ENCODE measurements at places on chromosomes 16 and 17.

- DNase-seq, result peak; percentile 75
Measured at GRCh38 chr16:81831722-81832126, 52.6 kb downstream of the PLCG2 start.

DNA sequence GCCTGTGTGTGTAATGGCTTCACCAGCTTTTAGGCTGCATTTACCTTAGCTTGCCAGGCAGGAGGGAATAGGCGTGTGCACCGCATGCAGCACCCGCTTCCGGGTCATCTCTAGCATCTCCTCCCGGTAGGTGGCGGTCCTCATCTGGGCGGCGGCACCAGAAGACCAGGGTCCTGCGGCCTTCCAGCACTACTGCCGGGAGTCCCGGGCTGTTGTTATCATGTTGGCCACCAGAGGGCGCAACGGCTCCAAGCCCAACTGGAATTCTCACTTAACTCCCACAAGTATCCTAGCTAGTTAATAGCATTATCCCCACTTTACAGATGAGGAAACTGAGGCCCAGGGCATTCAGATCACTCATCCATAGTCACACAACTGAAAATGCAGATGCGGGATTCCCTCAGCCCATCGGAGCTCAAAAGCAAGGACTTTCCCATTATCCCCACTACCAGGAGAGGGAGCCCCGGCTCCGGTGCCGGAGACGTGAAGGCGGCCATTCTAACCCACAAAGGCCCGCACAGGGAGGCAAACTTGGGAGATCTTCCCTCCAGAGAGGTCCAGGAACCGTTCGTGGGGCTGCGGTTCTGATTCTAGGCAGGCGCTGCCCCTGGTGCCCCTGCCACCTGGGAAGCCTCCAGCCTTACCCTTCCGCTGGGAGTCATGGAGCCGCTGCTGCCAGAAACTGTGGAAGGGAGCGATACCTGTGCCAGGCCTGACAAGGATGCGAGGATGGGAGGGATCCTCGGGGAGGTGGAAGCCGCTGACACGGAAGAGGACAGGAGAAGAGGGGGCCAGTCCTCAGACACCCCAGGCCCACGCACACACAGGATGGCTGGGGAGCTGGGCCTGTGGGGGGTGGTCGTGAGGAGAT lies 23.9 kb downstream of the LGALS9 start:
- peak; percentile 49 for DNase-seq

DNA sequence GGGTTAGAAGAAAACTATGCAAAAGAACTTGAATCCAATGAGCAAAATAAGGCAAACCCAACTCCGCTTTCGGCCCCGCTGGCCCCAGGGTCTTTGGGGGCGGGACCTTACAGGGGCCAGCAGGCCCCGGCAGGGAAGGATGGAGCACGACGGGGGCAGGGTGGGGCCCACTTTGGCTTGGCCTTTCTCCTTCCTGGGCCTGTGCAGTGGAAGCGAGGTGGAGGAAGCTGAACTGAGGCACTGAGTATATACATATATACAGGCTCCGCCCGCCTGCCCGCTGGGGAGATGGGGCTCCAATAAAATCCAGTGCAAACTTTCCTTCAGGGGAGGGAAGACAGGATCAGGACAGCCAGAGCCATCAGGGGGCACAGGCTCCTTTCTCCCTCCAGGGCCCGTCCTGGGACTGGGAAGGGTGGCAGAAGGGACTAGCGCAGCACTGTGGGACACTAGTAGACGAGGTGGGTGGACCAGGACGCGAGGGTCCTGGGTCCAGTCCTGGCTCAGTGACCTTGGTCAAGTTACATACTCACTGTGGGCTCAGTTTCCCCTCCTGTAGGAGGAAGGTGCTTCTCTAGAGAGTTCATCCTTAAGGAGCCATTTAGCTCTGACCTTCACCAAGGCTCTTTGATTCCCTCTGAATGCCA lies 20.9 kb upstream of the MPO start:
- no peak for DNase-seq

GRCh38 chr17:66115246-66115645 lies 76.7 kb downstream of the CEP112 start:
- peak; percentile 44 for DNase-seq

- no peak for DNase-seq
Measured at GRCh38 chr16:85780281-85780680, 19.1 kb downstream of the EMC8 start.

DNA sequence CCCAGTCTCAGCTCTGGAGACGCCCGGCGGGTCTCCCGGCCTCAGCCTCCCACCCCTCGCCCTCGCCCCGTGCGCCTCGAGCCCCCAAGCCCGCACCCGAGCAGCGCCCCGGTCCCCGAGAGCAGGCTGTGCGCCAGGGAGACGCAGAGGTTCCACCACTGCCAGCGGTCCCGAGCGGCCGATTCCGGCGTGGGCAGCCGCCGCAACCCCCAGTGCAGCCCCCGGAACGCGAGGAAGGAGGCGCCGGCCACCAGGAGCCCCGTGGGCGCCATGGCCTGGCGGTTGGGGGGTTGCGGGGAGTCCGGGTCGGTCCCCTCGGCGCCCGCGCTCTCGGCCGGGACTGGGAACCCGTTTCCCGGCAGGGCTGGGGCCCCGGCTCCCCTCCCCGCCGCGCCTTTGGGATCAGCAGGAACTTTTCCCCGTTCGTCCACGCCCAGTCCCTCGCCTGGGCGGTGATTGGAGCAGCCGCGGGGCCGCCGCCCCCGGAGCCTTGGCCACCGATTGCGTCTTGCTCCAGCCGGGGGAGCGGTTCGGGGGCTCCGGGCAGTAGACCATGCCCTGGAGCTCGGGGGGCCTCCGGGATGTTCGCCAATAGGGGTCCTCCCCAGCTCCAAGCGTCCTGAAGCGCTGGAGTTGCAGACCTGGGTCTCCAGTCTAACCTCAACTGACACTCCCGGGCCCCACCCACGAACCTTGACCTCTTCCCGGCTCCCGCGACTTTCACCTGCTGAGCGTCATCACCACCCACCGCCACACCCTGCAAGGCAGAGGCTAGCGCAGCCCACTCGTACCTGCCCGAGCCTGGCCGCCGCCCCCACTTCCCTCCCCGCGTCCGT lies at the start of gene TLCD2:
Gene TLCD2, minus strand, starts transcription at position 407 of the 836 bp plus-strand sequence. Its CDS starts 135 bp downstream, at position 272.
- peak; percentile 75 for DNase-seq

DNA sequence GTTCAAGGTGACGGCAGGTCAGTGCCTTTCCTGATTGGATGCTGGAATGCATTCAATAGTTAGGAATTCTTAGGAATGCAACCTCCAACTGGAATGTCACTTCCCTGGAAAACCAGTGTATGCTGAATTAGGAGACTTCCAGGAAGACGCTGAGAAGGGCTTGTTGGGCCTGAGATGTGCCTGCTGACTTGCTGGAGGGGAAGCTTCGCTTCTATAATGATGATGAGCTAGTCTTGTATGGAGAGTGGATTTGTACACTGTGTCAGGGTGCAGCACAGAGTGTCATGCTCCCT lies 45.6 kb downstream of the SMPD3 start:
- DNase-seq, result peak; percentile 21

DNA sequence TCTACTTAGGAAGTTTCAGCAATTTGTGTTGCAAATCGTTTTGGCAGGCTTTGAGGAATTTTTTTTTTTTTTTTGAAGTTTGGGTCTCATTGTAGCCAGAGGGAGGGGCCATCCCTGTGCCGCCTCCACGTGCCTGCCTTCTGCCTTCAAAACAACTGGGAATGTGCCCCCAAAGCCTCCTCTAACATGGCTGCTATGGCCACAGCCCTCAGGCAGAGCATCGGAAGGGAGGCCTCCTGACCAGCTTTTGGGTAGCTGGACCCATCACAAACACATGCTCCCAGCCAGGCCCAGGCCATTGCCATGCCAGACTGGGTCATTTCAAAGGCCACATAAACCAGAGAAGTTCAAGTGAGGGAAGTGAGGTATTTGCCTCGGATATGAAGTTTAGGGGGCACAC lies 21.5 kb downstream of the C16orf82 start:
- no peak for DNase-seq

DNA sequence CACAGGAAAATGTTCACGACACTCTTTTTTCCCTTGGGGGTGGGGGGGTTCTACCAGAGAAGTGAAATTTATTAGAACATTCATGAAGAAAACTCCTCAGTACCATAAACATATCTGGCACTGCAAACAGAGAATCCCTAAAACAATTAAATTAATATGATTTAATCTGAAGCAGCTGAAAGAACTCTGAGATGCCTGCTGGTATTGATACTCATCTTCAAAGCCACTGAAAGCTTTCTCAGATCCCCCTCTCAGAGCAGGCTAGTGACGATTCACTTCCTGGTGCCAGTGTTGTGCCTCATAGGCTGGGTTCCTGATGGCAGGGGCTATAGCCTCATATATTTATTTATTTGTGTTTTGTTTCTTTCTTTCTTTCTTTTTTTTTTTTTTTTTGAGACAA lies 52.7 kb downstream of the MYH10 start:
- no peak for DNase-seq

DNA sequence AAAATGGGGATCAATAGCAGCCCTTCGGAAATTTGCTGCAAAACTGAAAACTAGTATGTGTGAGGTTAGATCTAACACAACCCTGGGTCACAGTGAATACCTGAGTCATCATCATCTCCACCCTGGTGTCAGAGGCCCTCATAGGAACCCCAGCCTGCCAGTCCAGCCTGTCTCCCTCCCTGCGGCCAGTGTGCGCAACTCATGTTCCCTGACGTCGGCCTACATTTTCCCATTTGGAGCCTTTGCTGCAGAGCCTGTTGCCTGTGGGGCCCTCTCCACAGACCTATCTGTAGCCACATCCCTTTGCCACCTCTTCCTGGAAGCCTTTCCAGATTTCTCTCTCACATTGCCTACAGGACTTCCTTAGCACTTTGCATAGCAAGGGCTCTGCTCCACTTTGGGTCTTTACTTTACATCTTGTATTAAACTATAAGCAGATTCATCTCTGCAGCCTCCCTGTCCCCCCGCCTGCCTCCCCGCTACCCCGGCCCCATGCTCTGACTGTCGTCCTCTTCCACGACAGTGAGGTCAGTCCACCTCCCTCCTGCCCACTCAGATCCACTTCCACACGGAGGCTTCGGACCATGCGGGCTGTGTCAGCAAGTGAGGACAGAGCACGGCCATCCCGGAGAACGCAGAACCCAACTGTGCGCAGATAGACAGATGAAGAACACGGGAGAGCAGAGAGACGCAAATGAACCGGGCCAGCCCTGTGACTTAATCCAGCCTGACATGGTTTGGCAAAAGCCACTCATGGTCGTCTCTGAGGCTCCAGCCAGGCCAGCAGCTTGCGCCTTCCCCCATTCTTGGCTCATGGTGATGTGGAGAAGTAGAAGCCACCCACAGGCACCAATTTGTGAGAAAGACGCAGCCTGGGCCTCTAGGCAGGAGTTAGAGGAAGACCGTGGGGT lies 31.0 kb downstream of the NGFR start:
- DNase-seq, result no peak

DNA sequence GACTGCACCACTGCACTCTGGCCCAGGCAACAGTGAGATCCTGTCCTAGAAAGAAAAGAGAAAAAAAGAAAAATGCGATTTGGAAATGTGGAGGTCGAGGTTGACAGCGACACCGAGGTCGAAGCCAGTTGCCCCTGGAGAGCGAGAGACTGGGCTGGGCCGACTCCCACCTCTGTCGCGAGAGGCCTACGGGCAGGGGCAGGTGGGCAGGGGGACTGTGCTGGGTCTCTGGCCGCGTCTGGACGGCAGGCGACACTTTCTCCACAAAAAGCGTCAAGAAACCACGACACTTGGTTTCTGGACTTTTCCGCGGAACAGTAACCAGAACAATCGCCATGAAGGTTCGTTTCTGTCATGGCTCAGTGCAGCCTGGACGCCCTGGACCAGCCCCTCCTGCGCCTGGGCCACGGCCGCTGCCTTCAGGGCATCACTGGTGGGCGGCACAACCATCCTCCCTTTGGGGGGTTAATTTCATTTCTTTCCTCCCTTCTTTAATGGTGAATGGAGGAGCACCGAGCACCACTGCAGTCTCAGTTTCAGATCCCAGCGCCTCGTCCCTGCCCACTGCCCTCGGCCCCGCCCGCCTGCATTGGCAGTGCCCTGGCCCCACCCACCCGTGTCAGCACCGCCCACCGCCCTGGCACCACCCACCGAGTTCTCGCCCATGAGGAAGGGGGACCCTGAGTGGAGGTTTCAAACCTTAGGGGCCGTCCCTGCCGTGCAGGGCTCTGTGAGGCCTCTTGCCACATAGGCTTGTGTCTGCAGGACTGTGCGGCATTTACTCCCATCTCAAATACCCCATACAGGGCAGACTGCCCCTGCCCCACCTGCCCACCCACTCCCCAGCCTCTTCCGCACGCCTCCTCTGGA lies 18.5 kb upstream of the CDH15 start:
- no peak for DNase-seq

GRCh38 chr16:57406881-57407280 lies 2.3 kb downstream of the CCL17 start:
- no peak for DNase-seq

DNA sequence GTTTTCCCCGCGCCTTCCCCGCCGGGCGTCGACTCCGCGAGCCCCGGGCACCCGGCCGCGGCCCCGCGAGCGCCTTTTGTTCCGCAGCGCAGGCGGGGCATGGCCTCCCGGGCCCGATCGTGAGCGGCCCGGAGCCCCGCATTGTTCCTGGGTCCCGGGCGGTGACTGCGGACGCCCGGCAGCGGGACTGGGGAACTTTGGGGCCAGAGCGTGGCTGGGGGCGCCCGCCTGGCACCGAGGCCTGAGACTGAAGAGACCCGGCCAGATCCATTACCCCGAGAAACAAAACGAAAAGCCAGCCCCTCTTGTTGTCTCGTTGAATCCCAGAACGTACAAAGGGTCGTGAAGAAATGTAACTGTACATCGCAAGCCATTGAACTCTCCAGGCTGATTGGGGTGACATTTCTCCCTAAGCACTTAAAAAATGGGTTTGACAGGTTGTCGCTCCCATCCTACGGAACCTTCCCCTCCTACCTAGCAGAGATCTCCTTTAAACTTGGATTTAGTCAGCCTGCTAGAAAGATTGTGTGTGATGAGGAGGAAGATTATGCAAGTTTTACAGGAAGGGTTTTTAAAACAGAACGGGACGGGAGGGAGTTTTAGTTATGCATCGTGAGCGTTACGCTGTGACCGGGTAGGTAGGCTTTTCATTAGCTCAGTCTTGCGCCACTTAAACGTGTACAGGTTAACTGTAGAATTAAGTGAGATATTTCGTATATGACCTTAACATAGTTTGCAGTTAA lies 825 bp downstream of the METTL9 start:
- DNase-seq, result peak; percentile 22

DNA sequence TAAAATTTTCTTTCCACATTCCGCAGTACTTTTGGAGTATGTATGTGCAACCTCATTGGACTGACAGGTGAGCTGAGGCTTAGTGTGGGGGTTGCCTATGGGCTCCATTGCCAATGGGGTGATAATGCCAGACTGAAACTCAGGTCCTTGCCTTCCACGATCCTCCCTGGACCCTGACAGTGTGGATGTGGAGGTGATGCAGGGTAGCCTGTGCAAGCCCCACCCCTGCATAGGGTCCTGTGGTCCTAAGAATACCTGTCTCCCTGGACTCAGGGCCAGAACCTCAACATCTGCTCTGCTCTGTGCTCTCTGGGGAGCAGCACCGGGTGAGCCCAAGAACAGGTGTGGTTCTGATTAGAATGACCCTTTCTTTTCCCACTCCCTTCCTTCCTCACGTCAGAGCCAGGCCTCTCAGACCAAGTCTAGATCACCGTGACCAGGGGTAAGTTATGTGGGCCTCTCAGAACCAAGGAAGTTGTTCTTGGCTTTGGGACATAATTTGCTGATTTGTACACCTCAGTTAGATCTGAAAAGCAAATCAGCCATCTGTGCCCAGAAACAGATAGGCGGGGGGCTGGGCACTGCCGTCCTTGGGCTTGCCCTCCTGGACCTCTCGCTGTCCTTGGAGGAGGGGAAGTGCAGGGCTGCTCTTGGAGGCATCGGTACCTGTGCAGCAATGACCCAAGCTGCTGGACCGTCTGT lies 8.4 kb upstream of the TNS4 start:
- DNase-seq, result no peak
